ENCODE measurements at places on chromosomes 4 and X. TPM values are rescaled to one million over a fixed set of nuclear protein-coding genes. Genes with fewer than 3 reads are reported as not detected.

- DNase-seq: no peak
These were observed 408 bp downstream of the TMEM33 start for GRCh38 chr4:41935652-41936021.

GRCh38 chr4:109615742-109616141 is 55.7 kb downstream of the MCUB start:
- DNase-seq: no peak

DNA sequence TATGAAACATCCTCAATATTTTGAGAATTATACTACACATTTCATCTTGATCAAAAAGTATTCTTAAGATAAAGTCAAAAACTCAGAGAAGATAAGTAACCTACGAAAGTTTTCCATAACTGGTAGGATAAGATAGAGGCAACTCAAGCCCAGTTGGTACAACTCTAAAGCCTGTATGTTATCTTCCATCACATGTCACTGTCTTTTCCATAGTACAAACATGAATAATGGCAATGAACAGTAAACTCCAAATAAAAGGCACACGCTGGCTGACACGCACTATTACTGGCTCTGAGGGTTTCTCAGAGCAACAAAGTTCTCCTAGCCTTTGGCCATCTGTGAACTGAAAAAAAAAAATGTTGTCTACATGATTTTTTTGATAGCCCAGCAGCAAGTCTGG is 27.2 kb downstream of the LIN54 start:
- DNase-seq: no peak

GRCh38 chr4:176788971-176789370 is 3.8 kb downstream of the VEGFC start:
- no peak for DNase-seq

Gene SLC4A4
- 99.0 TPM for total RNA-seq

Gene PNMA6F
- not detected for total RNA-seq

Gene DGKK
- total RNA-seq: not detected

Gene FAM53A
- total RNA-seq: 0.86 TPM

Gene HPRT1
- 30.6 TPM for total RNA-seq

Gene FGFBP1
- total RNA-seq: 62.3 TPM
